ENCODE measurements at places on chromosomes 7 and 10. TPM values are rescaled to one million over a fixed set of nuclear protein-coding genes. Genes with fewer than 3 reads are reported as not detected.

- no peak overlapping the region for H3K27ac ChIP-seq
- no peaks in the 10 kb centered on the region for H3K36me3 ChIP-seq
- H3K4me1 ChIP-seq: no peaks in the 10 kb centered on the region
- peaks cover 60% of the 10 kb centered on the region for H3K27me3 ChIP-seq
Measured at GRCh38 chr7:31443457-31443856, 70.4 kb upstream of the ITPRID1 start.

DNA sequence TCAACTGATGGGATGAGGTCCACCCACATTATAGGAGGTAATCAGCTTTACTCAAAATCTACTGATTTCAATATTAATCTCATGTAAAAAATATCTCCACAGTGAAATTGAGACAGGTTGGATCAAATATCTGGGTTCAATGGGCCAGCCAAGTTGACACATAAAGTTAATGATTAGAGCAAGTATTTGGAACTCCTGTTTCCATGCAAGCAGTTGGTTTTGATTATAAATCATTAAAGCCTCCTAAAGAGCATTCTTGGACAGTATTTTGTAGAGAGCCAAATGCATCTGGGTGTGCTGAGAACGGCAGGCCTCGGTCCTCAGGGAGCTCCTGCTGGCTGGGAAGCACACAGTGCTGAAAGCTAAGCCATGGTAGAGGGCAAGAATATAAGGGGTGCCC lies 126.9 kb upstream of the BTBD16 start:
- H3K4me3 ChIP-seq: no peak overlapping the region
- no peaks in the 10 kb centered on the region for H3K27me3 ChIP-seq
- no peak for DNase-seq
- H3K36me3 ChIP-seq: peaks cover 26% of the 10 kb centered on the region
- peak overlapping the region; percentile 91 for H3K27ac ChIP-seq

GRCh38 chr7:116499168-116500077 lies at the start of gene CAV2:
Gene CAV2 (plus strand): TSS chr7:116499738. CDS start chr7:116499782, 44 bp downstream.
- H3K4me3 ChIP-seq: peak within 1 kb of the TSS; percentile 91
- H3K4me1 ChIP-seq: peaks cover 61% of the 10 kb centered on the region
- H3K27ac ChIP-seq: peak within 1 kb of the TSS; percentile 99
- no peaks in the 10 kb centered on the region for H3K27me3 ChIP-seq
- no peaks in the 10 kb centered on the region for H3K36me3 ChIP-seq
- DNase-seq: peak; percentile 83

DNA sequence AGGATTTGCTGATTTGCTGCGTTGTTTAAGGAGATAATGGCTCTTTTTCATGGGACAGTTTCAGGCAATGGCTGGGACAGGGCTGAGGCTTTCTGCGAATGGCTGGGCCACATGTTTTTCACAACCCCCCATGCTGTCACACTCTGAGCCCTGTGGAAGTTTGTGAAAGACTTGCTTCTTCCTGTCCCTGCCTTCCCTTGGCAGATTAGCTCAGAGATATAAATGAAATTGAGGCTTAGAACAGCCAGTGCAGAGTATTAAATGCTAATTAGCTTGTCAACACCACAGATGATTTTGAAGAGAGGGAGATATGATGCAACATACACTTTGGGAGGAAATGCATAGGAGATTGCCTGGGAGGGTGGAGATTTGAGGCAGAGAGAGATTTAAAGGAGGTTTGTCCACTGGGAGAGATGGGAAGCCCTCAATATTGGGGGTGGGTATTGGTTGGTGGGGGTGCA lies 232.0 kb downstream of the SH2D4B start:
- H3K27ac ChIP-seq: no peak overlapping the region
- H3K4me1 ChIP-seq: no peaks in the 10 kb centered on the region
- H3K36me3 ChIP-seq: no peaks in the 10 kb centered on the region
- H3K27me3 ChIP-seq: peaks cover 20% of the 10 kb centered on the region

- no peaks in the 10 kb centered on the region for H3K27me3 ChIP-seq
- no peaks in the 10 kb centered on the region for H3K36me3 ChIP-seq
- H3K27ac ChIP-seq: peak overlapping the region; percentile 66
- DNase-seq: no peak
- H3K4me1 ChIP-seq: peaks cover 44% of the 10 kb centered on the region
Measured at GRCh38 chr7:136997735-136998134, 129.3 kb downstream of the CHRM2 start.

DNA sequence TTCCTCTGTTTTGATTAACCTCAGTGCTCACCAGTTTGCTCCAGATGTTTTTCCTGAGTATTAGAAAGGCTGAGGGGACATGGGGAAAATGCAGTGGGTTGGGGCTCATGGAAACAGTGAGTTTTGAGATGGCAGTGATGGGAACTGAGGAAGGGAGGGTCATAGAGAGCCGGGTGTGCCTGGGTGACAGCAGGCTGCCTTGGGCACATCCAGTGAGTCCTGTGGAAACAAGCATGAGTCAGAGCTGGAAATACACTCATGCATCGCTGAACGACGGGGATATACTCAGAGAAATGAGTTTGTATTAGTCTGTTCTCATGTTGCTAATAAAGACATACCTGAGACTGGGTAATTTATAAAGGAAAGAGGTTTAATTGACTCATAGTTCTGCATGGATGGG lies 202.2 kb downstream of the TMEM178B start:
- peaks cover 18% of the 10 kb centered on the region for H3K4me1 ChIP-seq
- DNase-seq: no peak
- no peak overlapping the region for H3K4me3 ChIP-seq
- H3K27ac ChIP-seq: no peak overlapping the region

- H3K27me3 ChIP-seq: peaks cover 4% of the 10 kb centered on the region
- no peak overlapping the region for H3K27ac ChIP-seq
- no peaks in the 10 kb centered on the region for H3K36me3 ChIP-seq
- no peak overlapping the region for H3K4me3 ChIP-seq
- no peak for DNase-seq
Measured at GRCh38 chr10:23015021-23015707, 80.2 kb upstream of the MSRB2 start.

- H3K27me3 ChIP-seq: no peaks in the 10 kb centered on the region
- H3K4me3 ChIP-seq: peak overlapping the region; percentile 86
- peak overlapping the region; percentile 92 for H3K27ac ChIP-seq
- no peaks in the 10 kb centered on the region for H3K36me3 ChIP-seq
- peaks cover 44% of the 10 kb centered on the region for H3K4me1 ChIP-seq
Measured at GRCh38 chr10:5684971-5685763, 529 bp downstream of the TASOR2 start.

Gene GRID2IP
- total RNA-seq: not detected

- H3K27ac ChIP-seq: no peak overlapping the region
- H3K36me3 ChIP-seq: peaks cover 37% of the 10 kb centered on the region
- H3K4me3 ChIP-seq: no peak overlapping the region
Measured at GRCh38 chr10:129865960-129866359, 98.1 kb downstream of the EBF3 start.

GRCh38 chr10:104223304-104223703 lies 8.9 kb downstream of the CFAP43 start:
- H3K4me1 ChIP-seq: no peaks in the 10 kb centered on the region
- DNase-seq: no peak
- H3K36me3 ChIP-seq: no peaks in the 10 kb centered on the region
- no peak overlapping the region for H3K4me3 ChIP-seq
- H3K27me3 ChIP-seq: no peaks in the 10 kb centered on the region

GRCh38 chr10:51694086-51694768 lies 5.2 kb downstream of the CSTF2T start:
- H3K27me3 ChIP-seq: no peaks in the 10 kb centered on the region
- no peak for DNase-seq
- no peaks in the 10 kb centered on the region for H3K36me3 ChIP-seq
- no peak overlapping the region for H3K4me3 ChIP-seq

Gene RASA4B
- total RNA-seq: 5.7 TPM

DNA sequence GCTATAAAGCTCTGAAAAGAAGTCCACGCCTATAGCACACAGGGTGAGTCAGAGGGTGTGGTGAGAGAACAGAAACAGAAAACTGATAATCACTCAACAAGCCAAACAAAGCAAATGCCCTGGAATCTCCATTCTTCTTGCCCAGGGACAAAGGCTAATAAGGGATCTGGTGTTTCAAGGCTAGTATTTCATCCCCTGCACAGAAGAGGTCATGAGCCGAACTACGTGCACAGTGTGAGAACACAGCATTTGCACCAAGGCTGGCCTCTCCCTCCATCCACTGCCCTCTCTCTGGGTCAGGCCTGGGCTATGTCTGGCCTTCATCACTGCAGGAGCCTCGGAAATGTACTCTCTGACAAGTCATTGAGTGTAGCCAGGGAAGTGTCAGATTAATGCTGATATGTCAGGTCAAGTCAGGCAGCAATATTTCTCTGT lies 42.7 kb downstream of the PRR15 start:
- no peak overlapping the region for H3K27ac ChIP-seq
- no peaks in the 10 kb centered on the region for H3K36me3 ChIP-seq
- peaks cover 4% of the 10 kb centered on the region for H3K27me3 ChIP-seq

- no peak overlapping the region for H3K27ac ChIP-seq
- H3K4me3 ChIP-seq: no peak overlapping the region
- H3K27me3 ChIP-seq: no peaks in the 10 kb centered on the region
- DNase-seq: no peak
- H3K36me3 ChIP-seq: no peaks in the 10 kb centered on the region
- peaks cover 18% of the 10 kb centered on the region for H3K4me1 ChIP-seq
Measured at GRCh38 chr7:116468534-116468933, 31.0 kb upstream of the CAV2 start.

GRCh38 chr10:71533936-71534335 lies 137.2 kb downstream of the CDH23 start:
- no peaks in the 10 kb centered on the region for H3K27me3 ChIP-seq
- no peak for DNase-seq
- no peak overlapping the region for H3K27ac ChIP-seq

Gene TEX47
- not detected for total RNA-seq

GRCh38 chr7:157397036-157397720 lies 60.4 kb downstream of the DNAJB6 start:
- H3K27ac ChIP-seq: peak overlapping the region; percentile 90
- DNase-seq: no peak
- H3K27me3 ChIP-seq: no peaks in the 10 kb centered on the region
- peaks cover 84% of the 10 kb centered on the region for H3K4me1 ChIP-seq
- peaks cover 47% of the 10 kb centered on the region for H3K36me3 ChIP-seq

GRCh38 chr7:121002757-121003200 lies 14.3 kb downstream of the CPED1 start:
- DNase-seq: no peak
- H3K36me3 ChIP-seq: no peaks in the 10 kb centered on the region
- H3K27ac ChIP-seq: peak overlapping the region; percentile 58

GRCh38 chr10:95941115-95941514 lies 33.3 kb downstream of the CC2D2B start:
- no peaks in the 10 kb centered on the region for H3K27me3 ChIP-seq
- no peak overlapping the region for H3K27ac ChIP-seq
- no peak for DNase-seq
- no peaks in the 10 kb centered on the region for H3K4me1 ChIP-seq

Gene ASIC3
- total RNA-seq: 5.3 TPM

DNA sequence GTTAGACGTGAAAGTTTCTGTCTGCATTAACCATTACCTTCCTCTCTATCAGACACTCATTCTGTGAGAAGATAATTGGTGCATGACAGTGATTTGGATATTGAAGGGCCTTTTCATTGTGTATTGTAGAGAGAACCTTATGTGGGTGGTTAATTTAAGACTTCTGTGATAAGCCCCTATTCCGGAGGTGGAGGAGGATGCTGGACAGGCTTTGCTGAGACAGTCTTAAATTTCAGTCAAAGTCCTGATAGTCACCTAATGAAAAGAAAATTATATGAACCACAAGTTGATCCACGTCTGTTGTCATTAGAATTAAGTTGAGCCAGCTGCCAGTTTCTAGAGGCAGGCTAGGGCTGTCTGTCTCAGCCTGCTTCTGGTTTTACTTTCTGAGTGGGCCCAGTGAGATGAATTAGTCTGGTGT lies 62.9 kb downstream of the CELF2 start:
- no peaks in the 10 kb centered on the region for H3K36me3 ChIP-seq
- no peaks in the 10 kb centered on the region for H3K27me3 ChIP-seq
- no peak for DNase-seq
- H3K4me1 ChIP-seq: peaks cover 83% of the 10 kb centered on the region

Measured in left ventricle myocardium inferior (tissue), 1 donor.